Ureter (tissue), 1 donor: ENCODE measurements at places on chromosomes 16 and 17. TPM values are rescaled to one million over a fixed set of nuclear protein-coding genes. Genes with fewer than 3 reads are reported as not detected.

HID1 gene
- 78.1 TPM for total RNA-seq

SLC25A11 gene
- total RNA-seq, result 62.0 TPM

KATNB1 gene
- total RNA-seq, result 19.0 TPM

KRTAP4-4 gene
- not detected for total RNA-seq

TMEM100 gene
- total RNA-seq, result 8.4 TPM

PRSS33 gene
- total RNA-seq, result not detected

GRCh38 chr16:57791195-57791892 is 10.9 kb downstream of the KIFC3 start:
- no peak for DNase-seq

GRCh38 chr17:17648762-17649161 is 32.5 kb upstream of the RAI1 start:
- DNase-seq, result no peak

DNA sequence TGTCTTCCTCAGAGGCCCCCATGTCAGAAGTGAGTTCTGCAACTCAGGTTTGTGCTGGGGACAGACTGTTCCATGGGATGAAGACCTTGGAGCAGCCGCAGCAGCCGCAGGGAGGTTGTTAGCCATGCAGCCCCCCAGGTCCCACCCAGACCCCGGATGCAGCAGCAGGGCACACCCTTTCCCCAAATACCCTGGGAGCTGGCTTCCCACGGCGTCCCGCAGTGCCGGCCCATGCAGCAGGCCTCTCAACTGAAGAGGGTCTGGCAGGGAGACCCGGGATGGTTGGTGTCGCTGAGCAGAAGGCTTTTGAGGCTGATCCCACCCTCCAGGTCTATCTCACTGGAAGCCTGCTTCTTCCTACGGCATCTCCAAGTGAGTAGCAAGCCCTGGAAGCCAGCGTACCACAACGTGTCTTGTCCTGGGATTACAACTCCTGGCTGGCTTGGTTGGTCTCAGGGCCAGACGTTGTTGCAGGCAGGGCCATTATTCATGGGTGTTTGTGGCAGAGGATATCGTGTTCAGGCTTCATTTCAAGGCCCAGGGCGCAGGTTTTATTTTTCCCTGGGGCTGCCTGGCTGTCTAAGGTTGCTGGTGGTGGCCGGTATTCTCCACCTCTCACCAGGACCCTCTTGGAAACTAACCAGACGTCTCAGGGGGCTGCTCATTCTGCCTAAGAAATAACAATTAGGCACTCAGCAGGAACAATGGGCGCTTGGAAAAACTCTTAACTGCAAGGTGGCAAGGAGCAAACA is 223.2 kb downstream of the C16orf95 start:
- no peak for DNase-seq

DNA sequence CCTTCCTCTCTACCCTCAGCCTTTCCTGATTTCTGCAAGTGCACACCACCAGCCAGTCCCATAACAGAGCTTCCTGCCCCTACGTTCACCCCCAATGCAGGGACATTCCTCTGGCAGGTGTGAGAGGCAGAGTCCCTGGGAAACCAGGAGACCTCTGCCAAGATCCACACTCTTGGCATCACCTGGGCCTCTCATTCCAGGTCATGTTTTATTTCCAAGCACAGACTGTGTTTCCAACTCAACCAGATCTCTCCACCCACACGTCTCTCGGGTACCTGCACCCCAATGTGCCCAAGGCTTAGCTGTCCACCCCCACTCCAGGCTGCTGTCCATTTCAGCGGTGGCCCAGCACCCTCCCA is 21.0 kb upstream of the PHB1 start:
- DNase-seq, result no peak

GRCh38 chr16:84692451-84693214 is 7.2 kb upstream of the USP10 start:
- DNase-seq, result no peak

- DNase-seq, result no peak
These were observed 11.1 kb downstream of the XYLT2 start for GRCh38 chr17:50356892-50357510.

DNA sequence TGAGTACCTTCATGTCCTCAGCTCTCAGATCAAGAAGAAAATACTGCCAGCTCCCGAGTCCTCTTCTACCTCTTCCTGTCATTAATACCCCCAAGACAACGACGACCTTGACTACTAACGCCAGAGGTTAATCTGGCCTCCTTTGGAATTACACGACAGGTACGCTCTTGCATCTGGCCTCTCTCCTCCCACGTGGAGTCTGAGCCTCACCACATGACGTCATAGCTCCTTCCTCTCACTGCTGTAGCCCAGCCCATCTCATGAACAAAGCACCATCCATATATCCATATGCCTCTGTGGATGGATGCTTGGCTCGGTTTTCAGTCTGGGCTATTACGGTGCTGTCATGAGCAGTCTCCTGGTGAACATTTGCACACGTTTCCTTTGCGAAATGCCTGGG is 110.2 kb upstream of the TNRC6C start:
- no peak for DNase-seq

DNA sequence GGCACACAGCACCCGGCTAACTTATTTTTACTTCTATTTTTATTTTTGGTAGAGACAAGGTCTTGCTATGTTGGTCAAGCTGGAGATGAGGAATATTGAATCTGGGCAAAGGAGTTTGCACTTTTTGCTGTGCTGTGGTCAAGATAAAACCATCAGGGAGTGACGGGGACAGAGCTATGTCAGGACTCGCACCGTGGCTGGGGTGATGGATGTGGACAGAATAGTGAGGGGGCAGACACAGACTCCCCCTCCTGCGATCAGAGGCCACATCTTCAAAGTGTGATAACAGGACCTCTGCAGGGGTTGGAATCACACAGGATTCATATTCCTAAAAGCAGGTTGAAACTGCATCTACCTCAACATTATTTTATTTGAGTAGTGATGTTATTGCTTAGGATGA is 25.6 kb downstream of the IL21R start:
- DNase-seq, result peak; percentile 32

DNA sequence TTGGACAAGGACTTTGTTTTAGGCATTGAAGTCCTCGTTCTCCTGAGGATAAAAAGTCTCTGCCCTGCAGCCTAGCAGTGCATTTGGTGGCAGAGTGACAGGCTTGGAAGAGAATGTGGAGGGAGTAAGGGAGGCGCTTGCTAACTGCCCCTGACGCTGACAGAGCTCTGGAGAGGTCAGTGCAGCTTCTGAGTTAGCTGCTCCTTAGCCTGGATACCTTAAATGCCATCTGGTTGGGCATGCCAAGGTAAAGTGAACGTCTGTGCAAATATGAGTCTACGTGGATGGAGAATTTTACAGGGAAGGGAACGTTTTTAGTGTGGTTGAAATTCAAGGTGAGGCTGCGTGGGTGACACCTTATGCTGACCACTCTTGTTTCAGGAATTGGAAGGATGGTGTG is 44.4 kb downstream of the SEC14L1 start:
- no peak for DNase-seq

DNA sequence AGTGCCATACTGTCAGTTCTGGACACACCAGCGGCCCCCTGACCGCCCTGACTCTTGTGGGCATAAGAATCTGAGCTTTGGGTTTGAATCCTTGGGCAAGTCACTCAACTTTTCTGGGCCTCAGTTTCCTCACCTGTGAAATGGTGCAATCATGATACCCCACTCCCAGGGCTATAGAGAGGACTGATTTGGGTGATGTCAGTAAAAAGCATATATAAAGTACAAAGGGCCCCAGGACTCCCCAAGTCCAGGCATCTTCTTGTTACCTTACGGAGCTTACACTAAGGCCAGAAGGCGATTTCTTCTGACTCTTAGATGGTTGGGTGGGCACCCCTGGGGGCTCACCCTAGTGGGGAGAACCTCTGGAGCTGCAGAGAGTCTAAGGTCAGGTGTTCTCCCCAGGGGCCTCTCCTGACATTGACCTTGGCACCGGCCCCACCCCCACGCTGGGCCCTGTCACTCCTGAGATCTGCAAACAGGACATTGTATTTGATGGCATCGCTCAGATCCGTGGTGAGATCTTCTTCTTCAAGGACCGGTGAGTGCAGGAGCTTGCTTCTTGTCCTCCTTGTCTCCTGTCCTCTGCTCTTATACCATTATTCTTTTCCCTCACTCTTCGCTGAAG is 13.9 kb downstream of the MMP2 start:
- DNase-seq, result peak; percentile 32

- no peak for DNase-seq
These were observed 22.1 kb upstream of the MTMR4 start for GRCh38 chr17:58536542-58536941.

- DNase-seq, result no peak
These were observed 167.1 kb upstream of the CDH13 start for GRCh38 chr16:82459580-82460256.

DNA sequence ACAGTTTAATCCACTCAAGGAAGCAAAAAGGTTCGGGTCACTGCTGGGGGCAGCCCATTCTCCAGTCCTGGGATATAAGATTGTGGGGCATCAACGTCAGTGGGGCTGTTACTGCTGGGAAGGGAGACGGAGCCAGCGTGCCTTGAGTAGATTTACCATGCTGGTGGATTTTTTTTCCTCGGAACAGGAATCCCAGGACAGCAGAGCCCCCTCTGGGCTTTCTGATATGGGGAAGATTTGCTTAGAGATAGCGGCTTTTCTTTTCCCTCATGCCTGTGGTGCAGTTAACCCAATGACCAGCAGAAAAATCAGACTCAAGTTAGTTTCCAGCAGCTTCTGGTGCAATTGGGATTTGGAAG is 35.4 kb downstream of the WSCD1 start:
- DNase-seq, result no peak

DNA sequence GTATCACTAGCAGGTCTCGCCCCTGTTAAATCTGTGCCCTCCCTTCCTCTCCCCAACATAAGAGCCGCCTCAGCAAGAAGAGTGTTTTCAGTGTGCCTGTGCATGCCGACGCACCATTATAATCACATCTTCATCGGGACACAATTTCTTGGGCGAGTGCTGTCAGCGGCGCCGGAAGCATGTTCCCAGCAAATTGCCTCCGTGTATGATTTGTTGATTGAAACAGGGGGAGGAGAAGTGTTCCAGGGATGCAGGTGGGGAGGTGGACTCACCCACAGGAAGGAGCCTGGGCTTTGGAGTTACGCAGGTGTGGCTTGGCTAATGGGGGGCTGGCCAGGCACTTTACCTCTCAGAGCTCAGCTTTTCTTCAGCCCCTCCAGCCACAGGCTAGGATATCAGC is 53.6 kb downstream of the SPACA3 start:
- DNase-seq, result no peak

DNA sequence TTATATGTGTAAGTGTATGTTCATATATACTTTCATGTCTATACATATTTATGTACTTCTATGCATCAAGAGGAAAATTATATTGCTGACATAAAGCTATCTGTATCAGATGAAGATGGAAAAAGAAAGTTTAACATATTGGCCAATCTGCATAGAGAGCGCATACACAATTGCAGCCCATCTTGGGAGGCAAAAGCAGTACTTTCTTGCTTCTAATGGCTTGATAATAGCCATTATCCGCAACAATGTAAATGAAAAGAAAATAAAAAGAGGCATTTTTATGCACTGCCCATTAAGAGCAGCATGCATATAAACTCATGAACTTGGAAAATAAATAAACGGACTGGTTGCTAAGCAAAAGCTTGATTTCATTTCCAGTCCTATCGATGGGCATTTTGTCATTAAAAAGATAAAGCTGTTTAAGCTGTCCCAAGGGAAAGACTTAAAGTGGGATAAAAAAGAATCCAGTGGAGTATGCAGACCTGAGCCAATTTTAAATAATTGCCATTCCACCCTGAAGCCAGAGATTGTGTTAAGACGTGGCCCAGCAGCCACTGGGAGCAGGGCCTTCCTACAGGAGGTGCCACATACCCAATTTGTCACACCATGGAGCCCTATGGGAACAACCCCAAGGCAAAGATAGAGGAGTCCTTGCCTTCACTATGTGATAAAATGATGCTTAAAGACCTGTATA is 183.6 kb upstream of the CDH11 start:
- DNase-seq, result no peak

GRCh38 chr17:46020023-46020761 is 21.1 kb downstream of the STH start:
- no peak for DNase-seq

DNA sequence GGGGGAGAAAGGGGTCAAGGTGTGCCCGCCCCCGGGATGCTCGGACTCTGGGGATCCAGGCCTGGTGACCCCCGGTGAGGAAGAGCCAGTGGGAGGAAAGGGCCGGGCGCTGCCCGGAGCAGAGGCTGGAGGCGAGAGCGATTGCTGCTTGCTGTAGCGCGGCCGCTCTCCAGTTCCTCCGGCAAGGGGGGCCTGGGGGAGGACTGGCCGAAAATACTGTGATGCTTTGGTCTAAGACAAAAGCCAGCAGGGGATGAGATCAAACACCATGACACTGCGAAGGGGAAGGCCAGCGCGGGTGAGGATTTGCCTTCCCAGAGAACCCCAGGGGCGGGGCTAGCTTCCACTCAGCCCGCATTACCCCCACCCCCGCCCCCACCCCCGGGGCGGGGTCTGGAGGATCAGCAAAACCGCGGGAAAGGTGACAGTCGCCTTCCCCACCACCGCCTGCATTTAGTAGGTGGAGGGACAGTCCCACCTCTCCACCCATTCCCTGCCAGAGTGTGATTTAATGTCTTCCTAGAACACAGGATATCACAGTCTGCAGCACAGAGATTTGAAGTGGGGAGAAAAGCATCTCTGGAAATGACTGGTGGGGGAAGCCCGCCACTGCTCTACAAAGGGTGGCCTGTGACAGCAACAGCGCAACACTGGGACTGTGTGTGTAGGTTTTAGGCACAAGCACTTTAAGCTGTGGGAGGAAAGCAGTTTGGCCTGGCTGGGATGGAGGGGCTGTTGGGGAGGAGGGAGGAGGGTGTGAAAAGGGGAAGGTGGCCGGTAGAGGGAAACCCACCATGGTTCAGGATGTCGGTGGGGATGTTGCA is 25.7 kb downstream of the MRC2 start:
- peak; percentile 70 for DNase-seq

- DNase-seq, result no peak
These were observed 116.0 kb upstream of the GOT2 start for GRCh38 chr16:58850019-58850677.

DNA sequence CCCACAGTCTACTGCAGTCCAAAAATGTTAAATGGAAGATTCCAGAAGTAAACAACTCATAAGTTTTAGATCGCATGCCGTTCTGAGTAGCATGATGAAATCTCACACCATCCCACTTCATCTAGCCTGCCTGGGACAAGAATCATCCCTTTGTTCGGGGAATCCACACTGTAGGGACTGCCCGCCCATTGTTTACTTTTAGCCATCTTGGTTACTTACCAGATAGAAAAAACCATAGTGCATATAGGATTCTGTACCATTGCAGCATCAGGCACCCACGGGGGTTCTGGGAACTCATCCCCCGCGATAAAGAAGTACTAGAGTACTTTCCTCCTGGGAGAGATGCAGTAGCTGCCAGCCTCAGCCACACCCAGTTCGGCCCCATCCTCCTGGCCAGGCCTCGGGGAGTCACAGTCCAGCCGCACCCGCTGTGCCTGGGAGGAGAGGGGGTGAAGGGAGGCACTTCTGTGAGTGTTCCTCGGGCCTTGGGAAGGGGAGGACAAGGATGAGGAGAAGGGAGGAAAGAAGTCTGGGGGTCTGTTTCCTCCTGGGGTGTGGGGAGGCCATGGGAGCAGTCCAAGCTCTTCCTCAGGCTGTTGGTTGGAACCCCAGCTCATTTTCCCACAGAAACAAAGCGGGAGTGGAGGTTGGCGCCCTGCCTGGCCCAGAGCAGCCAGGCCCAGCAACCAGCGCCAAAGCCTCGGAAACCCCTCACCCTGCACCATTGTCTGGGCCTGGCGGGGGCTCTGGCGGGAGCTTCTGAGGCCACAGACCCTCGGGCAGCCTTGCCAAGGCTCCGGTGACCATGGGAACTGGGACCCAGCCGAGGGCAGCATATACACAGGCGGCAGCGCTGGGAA is 8.9 kb downstream of the TRIM47 start:
- DNase-seq, result no peak
